ENCODE measurements at places on chromosomes 12 and 14.

GRCh38 chr12:124045671-124046455, 72.8 kb downstream of the ZNF664 start:
- no peak for DNase-seq

GRCh38 chr14:71647086-71647784, 285.0 kb upstream of the RGS6 start:
- no peak for DNase-seq

DNA sequence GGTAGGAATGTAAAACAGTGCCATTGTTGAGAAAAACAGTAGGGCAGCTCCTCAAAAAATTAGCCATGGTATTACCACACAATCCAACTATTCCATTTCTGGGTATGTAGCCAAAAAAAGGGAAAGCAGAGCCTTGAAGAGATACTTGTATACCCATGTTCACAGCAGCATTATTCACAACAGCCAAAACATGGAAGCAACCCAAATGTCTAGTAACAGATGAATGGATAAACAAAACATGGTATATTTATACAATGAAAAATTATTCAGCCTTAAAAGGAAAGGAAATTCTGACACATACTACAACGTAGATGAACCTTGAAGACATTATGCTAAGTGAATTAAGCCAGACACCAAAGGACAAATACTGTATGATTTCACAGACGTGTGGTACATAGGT, 67.6 kb upstream of the GNG2 start:
- no peak for DNase-seq

GRCh38 chr12:113480336-113480971, 8.8 kb upstream of the LHX5 start:
- no peak for DNase-seq

GRCh38 chr12:79006306-79006705, 141.7 kb downstream of the SYT1 start:
- no peak for DNase-seq

DNA sequence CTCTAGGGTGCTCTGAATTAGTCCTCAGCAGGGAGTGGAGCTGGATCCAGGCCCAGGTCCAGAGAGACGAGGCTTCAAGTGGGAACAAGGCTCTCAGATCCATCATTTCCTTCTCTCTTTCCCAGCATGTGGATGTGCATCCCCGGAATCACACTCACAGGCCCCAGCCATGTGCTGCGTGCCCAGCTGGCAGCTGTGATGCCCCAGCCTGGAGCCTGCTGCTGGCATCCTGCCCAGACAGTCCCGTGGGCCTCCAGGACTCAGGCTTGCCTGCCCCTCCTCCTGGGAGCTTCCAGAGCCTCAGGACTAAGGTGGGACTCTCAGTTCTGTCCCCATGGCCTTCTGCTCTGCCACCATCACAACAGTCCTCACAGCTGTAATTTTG, 6.2 kb upstream of the KRT84 start:
- DNase-seq = no peak

DNA sequence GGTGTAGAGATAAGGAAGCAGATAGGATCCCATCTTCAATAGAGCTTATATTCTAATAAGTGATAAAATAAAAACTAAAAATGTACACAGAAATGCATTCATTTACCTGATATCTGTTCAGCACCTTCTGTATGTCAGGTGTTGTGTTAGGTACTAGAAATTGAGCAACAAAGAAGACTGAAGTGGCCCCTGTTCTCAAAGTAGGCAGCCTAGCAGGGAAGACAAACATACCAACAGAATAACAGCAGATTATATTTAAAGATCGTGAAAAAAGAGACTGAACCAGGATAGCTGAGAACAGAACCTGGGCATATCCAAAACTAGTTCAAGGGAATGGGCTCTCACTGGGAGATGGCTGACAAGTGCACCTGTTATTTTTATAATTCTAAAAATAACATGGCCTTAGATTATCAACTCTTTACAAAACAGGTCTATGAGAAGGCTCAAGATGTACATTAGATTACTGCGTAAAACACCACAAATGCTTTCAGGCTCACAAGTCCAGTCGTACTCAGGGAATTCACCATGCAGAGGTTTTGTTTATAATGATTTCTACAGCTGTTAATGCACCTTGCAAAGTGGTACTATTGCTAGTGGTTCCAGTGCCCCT, 16.4 kb downstream of the ANO6 start:
- no peak for DNase-seq

DNA sequence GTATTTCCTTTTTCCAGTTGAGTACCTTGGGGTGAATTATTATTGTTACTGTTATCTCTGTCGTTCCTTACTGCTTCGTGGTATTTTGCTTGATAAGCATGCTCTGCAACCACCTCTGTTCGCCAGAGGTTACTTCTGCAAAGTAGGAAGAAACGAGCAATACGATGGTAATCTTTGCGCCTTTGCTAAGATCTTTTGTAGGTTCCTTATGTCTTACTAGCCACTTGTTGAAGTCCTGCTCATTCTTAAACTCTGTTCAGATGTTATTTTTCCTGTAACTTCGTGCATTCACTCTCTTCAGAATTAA, 729 bp upstream of the M6PR start:
- DNase-seq = no peak

DNA sequence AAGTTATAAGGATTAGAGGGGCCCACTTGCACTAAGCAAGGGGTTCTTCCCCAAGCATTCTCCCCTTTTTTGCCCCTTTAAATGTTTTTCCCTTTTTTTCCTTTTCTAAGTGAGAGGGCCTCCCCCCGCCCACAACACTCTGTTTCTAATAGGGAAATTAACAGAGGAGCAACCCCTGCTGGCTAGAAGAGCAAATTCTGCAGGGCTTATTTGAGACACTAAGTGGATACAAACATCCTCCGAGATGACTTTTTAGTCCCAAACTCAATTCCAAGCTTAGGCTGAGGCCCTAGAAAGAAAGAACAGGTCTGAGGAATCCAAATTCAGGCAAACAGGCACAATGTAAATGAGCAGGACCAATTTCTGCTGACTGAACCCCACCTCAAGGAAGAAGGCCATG, 138.9 kb downstream of the GPR65 start:
- no peak for DNase-seq

DNA sequence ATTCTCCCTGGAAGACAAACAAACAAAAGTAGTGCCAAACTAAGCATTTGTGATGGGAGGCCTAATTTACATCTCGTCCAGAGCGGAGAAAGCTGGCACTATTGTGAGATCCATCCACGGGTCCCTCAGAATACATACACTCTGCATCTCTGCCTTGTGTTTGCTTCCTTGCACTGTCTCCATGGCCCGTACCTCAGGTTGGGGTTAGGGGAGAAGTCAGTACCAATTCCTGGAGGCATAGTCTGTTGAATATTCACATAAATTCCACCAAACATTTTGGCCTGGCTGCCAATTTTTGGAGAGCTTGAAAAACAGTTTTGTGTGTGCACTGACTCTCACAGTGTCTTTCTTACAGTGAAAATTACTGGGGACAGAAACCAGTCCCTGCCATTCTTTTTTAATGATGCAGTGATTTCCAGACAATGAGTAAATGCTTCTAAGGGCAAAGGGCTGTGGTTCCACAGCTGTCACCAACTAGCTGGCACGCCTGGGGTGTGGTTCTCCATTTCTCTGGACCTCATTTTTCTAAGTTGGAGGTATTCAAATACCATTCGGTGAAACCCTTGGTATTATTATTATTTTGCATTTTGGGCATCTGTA, 119.7 kb upstream of the HIF1A start:
- no peak for DNase-seq

DNA sequence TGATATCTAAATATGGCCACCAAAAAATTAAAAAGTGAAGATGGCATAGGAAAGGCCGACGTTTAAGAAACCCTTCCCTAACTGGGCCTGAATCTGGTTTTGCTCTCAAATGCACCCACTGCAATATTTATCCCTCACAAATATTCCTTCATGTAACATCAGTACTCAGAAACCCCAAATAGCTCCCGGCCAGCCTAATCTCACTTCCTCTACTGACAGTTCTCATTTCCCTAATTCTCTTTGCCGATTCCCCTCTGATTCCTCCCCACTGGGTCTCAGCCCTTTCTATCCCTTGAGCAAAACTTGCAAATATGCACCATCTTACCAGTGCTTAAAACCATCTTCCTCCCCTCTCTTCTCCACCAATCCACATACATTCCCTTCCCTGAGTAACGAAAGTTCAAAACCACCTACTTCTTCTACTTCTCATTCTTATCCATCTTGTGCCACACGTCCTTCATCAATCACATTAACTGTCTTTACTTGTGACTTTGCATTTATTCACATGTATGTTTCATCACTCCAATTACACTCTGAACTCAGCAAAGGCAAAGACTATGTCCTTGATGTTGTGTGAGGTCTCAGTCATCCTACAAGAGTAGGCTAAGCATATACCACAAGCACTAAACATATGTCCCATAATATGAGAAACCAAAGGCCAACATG, 23.1 kb downstream of the KCNK10 start:
- DNase-seq = no peak

DNA sequence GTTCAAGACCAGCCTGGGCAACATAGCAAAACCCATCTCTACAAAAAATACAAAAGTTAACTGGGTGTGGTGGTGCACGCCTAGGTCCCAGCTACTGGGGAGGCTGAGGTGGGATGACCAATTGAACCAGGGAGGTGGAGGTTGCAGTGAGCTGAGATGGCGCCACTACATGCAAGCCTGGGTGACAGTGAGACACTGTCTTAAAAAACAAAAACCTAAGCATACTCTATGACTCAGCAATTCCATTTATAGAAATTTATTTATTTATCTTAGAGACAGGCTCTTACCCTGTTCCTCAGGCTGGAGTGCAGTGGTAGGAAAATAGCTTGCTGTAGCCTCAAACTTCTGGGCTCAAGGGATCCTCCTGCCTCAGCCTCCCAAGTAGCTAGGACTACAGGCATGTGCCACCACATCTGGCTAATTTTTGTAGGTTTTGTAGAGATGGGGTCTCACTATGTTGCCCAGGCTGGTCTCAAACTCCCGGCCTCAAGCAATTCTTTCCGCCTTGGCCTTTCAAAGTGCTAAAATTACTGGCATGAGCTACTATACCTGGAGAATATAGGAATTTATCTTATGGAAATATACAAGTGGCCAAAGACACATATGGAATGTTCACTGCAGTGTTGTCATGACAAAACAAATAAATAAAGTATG, 43.3 kb downstream of the NCKAP5L start:
- DNase-seq = no peak

- no peak for DNase-seq
Observed at GRCh38 chr14:89025561-89026236, 201.2 kb downstream of the TTC8 start.

DNA sequence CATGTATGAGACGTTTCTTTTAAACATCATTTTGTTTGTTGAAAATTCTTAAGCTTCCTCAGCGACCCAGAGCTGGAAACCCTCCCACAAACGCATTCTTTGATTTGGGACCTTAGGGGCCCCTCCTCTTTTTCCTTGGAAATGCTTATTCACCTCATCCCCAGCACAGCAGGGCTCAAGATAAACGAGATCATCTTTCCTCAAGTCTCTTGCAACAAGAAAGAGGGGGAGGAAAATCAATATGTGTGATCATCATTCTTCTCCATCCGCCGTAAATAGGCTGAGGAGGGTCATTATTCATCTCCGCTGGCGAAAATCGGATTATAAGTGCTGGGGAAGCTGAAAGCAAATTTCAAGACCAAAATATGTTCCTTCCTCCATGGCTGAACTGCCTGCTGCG, 1415.2 kb downstream of the AACS start:
- DNase-seq = no peak

DNA sequence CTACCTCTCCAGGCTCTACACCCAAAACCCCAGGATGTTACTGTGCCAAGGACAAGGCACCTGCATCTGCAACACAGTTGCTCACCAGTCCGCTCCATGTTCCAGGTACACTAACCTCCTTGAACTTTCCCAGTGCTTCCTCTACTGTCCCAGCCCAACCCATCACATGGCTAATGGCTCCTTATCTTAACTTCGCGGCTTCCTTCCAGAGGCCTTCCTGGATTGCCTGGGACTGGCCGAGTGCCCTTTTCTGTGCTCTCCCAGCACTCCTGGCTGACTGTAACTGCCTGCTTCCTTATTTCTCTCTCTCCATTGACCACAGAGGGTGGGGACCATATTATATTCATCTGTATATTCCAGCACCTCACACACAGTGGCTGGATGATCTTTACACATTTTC, 20.9 kb downstream of the POMT2 start:
- no peak for DNase-seq

DNA sequence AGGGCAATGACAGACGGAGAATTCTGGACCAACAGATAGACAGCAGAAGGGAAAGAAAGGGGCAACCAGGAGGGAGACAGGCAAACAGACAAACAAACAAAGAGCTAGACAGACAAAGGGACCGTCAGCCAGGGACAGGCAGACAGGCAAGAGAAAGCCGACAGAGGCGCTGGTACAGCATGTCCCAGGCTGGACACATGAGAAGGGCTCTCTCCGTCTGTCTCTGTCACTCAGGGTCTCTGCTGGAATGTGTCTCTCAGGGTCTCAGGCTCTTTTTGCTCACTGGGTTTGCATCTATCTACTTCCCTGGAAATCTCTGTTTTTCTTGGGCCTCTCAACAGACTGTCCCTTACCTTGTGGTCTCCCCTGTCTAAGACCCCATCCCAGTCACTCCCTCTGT, 8.2 kb upstream of the SMUG1 start:
- no peak for DNase-seq

GRCh38 chr14:82537831-82538230, 1004.2 kb upstream of the SEL1L start:
- no peak for DNase-seq

- DNase-seq = no peak
Observed at GRCh38 chr12:115030017-115030416, 346.0 kb upstream of the TBX3 start.
